Femur (tissue), 1 donor: ENCODE measurements at places on chromosomes 5 and 9.
A peak's percentile ranks its signal among the peaks of the same experiment; 100 is the strongest.

- DNase-seq, result no peak
Measured at GRCh38 chr5:158133369-158133768, 274.4 kb upstream of the CLINT1 start.

- no peak for DNase-seq
Measured at GRCh38 chr5:67300326-67300725, 103.7 kb upstream of the CD180 start.

GRCh38 chr9:38482918-38483592 is 58.8 kb upstream of the IGFBPL1 start:
- DNase-seq, result no peak

DNA sequence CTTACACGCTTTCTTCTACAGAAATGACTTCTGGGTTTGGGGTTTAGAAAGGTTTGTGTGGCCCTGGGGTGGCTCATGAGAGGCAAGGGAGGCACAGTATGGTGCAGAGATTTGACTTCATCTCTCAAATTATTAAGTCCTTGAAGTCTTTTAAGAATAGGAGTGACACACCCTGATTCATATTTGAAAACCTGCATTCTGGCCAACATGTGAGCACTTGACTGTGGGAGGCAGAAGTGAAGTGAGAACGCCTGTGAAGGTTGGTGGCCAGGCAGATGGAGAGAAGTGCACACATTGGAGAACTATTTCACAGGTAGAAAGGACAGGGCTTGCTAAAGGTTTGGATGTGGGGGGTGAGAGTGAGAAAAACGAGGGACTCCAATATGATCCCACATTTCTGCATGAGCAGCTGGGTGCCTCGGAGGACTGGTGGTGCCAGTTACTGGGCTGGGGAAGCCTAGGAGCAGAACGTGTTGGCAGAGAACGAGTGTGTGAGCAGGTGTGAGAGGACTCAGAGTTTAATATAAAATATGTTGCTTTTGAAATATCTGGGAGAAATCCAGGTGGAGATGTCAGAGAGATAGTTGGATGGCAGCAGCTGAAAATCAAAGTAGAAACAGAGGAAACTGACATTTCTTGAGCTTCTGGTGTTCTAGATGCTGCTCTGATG is 240.0 kb upstream of the ADAMTSL1 start:
- no peak for DNase-seq

DNA sequence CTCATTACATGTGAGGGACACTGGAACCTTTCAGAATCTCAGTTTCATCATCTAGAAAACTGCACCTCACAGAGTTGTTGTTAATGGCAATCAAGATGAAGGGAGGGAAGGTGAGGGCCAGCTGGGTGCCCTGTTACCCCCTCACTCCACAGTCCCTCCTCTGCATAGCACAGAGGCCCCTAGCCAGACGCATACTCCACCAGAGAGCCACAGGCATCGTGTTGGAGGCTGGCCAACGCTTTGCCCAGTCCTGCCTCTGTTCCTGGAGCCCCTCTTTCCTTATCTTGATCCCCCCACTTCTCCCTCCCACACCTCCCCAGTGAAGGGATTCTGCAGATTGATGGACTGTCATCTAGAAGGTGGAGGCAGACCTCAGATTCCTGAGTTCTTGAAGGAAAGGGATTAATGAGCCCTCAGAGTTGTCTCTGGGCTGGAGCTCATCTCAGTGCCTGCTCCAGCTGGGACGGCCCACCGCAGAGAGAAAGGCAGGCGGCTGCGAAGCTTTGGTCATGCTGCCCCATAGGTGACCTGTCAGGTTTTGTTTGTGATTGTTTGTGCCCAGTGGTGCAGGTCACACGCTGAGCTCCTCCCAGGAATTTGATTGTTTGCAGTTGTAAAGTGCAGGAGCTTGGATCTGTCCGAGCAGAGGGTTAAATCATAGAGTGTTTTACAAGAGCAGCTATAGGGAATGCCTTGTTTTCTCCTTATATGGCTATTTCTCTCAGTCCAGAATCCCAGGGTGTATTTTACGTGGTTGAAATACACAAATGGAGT is 487.3 kb downstream of the CCDC171 start:
- no peak for DNase-seq

DNA sequence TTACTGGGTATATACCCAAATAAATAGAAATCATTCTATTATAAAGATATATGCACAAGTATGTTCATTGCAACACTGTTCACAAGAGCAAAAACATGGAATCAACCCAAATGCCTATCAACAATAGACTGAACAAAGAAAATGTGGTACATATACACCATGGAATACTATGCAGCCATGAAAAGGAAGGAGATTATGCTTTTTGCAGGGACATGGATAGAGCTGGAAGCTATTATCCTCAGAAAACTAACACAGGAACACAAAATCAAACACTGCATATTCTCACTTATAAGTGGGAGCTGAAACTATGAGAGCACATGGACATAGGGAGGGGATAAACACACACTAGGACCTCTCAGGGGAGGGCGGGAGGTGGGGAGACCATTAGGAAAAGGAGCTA is 298.4 kb upstream of the CDH9 start:
- no peak for DNase-seq

DNA sequence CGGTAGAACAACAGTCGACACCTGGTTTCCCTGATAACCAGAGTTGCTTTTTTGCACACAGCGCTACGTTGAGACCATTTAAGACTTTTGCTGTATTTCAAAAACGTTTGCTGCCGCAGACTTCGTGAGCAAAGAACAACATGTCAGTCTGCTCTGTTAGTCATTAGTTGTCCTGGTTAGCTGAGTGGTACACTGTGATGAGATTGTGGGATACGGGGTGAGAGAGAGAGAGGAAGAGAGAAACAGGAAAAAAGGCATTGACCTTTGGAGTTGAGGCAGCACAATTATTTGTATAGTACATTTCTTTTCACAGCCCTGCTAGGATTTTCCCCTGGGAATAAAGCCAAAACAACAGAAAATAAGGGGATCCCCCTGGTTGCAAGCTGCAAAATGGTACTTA is 306.1 kb upstream of the WWC1 start:
- DNase-seq, result no peak

DNA sequence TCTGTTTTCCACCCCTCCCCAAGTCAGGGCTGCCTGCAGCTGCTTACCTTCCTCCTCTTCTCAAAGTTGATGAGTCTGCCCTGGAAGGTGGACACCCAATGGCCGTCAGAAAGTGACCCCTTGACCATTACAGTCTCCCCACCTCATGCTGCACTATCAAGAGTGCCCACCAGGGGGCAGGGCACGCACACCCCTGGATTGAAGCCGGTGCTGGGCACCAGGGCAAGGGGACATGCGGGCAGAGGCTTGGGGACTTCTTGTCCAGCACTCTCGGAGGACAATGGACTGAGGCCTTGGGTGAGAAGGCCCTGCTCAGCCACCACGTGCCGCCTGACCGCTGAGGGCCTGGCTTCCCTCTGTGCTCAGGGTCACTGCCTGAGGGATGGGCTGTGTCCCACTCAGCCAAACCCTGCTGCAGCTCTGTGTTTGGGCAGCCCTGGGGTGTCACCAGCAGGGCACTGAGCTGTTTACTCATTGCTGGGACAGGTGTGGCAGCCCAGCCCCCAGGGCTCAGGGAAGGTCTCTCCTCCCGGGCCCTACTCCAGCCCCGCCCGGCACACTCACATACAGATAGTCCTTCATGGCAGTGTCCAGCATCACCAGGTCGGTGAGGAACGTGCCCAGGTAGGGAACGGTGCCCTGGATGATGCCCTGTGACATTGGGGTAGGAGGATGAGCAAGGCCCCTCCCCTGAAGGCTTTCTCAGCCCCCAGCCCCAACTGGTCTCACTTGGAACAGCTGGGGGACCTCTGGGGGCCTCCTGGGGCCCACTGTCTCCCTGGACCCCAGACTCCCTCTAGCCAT is 17.7 kb downstream of the RALGDS start:
- peak; percentile 79 for DNase-seq

- DNase-seq, result no peak
Measured at GRCh38 chr5:66974256-66974655, 222.3 kb downstream of the CD180 start.

- DNase-seq, result peak; percentile 46
Measured at GRCh38 chr9:92191801-92192200, 76.6 kb upstream of the SPTLC1 start.

GRCh38 chr5:140795259-140795641 is 598 bp downstream of the PCDHA2 start:
- DNase-seq, result no peak

DNA sequence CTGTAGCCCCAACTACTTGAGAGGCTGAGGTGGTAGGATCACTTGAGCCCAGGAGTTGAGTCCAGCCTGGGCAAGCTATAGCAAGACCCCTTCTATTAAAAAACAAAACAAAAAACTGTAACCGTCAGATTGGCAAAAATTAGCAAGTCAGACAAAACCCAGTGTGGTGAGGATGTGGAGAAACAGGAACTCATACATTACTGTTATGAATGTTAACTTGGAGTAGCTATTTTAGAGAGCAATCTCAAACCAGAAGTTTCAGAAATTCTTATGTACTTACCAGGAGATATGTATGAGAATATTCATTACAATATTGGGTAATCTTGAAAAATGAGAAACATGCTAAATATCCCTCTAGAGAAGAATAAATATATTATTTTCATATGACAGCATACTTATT is 120.3 kb downstream of the INVS start:
- DNase-seq, result no peak

DNA sequence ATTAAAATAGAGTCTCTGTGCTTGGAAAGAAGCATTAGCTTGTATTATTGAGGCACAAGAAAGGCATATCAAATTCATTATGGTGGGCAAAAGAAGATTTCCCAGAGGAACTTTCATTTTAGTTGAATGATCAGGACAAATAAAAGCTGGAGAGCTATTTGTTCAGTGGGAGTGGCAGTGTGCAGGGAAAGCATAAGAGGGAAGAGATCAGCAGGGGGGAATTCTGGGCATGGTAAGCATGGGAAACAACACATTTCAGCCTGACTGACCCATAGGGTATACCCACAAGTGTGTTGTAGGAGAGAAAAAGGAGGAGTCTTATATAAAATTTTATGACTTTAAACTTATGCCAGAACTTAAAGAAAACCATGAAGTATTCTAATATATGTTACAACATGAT is 167.7 kb upstream of the RASA1 start:
- no peak for DNase-seq

DNA sequence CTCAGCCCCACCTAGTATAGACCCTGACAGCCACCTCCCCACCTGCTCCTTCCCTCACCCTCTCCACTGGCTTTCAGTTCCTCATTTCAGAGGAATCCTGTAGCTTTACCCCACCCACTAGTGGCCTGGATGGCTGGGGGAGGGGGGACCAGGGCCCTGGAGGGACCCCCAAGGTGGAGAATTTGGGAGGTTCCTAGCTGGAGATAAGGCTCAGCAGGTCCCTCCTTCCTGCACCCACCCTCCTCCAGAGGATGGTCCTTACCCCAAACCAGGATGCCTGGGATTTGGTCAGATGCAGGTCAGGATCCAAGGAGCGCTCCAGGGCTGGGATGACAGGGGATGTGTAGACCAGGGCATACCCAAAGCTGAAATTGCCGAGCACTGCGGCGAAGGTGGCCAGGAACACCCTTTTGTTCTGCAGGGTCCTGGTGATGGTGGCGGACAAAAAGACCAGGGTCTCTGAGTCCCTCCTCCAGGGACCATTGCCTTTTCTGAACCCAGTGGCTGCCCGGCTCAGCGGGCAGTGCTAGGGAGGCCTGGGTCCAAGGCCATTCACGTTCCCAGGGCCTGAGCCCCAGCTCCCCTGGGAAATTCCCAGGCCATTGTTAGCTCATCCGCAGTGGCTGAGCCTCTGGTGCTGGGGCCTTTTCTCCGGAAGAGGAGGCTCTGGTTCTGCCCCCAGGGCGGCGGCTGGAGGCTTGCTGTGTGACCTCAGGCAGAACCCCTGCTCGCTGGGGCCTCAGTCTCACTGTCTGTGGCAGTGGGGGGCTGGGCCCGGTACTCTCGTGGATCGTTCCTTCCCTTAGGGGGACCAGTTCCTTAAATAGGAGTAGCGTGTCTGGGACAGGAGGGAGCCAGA is 678 bp downstream of the SLC2A6 start:
- DNase-seq, result no peak

- DNase-seq, result no peak
Measured at GRCh38 chr5:111772456-111773122, 15.6 kb upstream of the NREP start.

DNA sequence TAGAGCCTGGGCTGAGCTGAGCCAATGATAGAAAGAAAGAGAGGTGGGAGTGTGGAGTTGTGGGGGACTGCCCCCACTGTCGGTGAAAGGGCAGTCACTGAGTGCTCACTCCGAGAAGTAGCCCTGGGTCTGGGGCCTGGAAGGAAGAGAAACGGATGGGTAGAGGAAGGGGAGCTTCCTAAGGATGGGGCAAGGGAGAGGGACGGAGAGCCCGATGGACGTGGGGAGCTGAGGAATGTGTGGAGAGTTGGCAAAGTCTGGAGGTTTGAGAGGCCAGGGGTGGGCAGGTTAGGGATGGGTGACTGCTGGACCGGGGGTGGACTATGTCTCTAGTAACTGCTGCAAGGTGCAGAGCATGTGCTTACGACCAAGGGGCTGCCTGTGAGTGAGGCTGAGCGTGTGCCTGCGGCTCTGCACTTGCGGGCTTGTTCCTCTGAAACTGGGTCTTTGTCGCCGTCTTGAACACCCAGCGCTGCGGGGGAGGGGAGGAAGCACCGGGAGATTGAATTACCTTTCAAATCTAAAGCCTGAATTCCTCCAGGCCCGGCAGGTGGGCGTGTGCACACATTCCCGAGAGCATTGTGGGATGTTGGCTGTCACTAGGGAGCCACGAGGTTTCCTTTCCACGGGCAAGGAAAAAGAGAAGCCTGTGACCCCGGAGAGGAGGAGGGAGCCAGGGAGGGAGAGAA is 76.4 kb upstream of the ARAP3 start:
- DNase-seq, result no peak

GRCh38 chr5:136007271-136007670 is 21.5 kb upstream of the TGFBI start:
- peak; percentile 2 for DNase-seq

DNA sequence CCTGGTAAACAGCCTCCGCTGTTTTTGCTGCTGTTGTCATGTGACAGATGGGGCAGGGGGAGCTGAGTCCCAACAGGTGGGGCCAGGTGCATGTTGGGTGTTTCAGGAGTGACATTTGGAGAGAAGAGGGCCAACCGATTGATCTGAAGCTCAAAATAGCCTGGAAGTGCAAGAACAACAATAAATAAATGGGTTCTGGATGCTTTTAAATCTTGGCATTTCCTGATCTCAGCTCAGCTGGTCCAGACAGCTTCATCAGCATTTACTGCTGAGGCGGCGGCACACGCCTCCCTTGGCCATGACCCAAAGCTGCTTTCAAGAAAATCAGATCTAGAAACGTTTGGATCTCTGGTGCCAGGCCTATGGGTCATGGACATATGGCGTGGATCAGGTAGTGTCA is 70.5 kb downstream of the PPARGC1B start:
- DNase-seq, result no peak

DNA sequence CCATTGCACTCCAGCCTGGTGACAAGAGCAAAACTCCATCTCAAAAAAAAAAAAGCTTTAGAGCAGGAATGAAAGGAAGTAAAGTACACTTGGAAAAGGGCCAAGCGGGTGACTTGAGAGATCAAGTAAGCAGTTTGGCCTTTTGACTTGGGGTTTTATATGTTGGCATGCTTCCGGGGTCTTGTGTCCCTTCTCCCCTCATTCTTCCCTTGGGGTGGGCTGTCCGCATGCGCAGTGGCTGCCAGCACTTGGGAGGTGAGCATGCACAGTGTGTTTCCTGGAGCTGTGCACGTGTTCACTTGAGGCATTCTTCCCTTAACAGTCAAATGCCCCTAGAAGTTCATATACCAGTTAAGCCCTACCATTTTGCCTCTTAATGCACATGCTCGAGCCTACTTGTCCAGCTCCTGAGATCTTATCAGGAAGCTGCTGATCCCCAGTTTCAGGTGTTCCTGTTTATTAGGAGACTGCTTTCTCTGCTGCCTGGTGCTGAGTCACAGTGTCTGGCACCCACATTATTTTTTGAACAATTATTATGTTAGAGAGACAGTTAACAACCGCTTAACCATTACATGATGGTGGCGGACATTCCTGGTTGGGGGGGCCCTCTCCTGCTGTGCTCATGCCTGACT is 32.6 kb upstream of the PRRC2B start:
- DNase-seq, result no peak
